ENCODE measurements at places on chromosomes 7 and 10. TPM values are rescaled to one million over a fixed set of nuclear protein-coding genes. Genes with fewer than 3 reads are reported as not detected.

The DGKB gene
- total RNA-seq: not detected

The TBATA gene
- total RNA-seq: not detected

The AGAP5 gene
- total RNA-seq: not detected

The BCL7B gene
- total RNA-seq: 61.7 TPM

The NEUROD6 gene
- not detected for total RNA-seq

The C1QL3 gene
- not detected for total RNA-seq

The GPAM gene
- 5.0 TPM for total RNA-seq

The DDC gene
- total RNA-seq: 4.4 TPM

The CCL26 gene
- not detected for total RNA-seq

The ZNF853 gene
- not detected for total RNA-seq

The MMD2 gene
- not detected for total RNA-seq

The ATP6V0A4 gene
- total RNA-seq: not detected

The SPACDR gene
- not detected for total RNA-seq

The TMEM229A gene
- total RNA-seq: not detected

The LRRD1 gene
- total RNA-seq: not detected

The ANKRD61 gene
- not detected for total RNA-seq

The FXYD4 gene
- total RNA-seq: not detected

The GALNT17 gene
- total RNA-seq: not detected

The CPA1 gene
- not detected for total RNA-seq
